Breast epithelium (tissue), 4 donors: ENCODE measurements at places on chromosomes 2 and 18.

DNA sequence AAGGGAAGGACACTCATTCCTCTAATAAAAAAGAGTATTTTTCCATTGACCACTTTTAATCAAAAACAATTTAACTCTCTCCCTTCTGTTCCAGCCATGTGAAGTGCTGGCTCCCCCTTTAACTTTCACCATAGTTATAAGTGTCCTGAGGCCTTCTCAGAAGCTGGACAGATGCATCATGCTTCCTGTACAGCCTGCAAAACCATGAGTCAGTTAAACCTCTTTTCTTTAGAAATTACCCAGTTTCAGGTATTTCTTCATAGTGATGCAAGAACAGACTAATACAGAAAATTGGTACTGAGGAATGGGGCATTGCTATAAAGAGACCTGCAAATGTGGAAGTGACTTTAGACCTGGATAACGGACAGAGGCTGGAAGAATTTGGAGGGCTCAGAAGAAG, 643.6 kb upstream of the DDX18 start:
- H3K36me3 ChIP-seq, result no peaks in the 10 kb centered on the region
- H3K4me1 ChIP-seq, result no peaks in the 10 kb centered on the region
- no peak overlapping the region for H3K27ac ChIP-seq
- no peak for DNase-seq

GRCh38 chr2:85472261-85472660, 53.7 kb downstream of the SH2D6 start:
- no peaks in the 10 kb centered on the region for H3K36me3 ChIP-seq
- H3K27me3 ChIP-seq, result no peaks in the 10 kb centered on the region
- DNase-seq, result no peak
- H3K4me3 ChIP-seq, result no peak overlapping the region
- H3K4me1 ChIP-seq, result no peaks in the 10 kb centered on the region

DNA sequence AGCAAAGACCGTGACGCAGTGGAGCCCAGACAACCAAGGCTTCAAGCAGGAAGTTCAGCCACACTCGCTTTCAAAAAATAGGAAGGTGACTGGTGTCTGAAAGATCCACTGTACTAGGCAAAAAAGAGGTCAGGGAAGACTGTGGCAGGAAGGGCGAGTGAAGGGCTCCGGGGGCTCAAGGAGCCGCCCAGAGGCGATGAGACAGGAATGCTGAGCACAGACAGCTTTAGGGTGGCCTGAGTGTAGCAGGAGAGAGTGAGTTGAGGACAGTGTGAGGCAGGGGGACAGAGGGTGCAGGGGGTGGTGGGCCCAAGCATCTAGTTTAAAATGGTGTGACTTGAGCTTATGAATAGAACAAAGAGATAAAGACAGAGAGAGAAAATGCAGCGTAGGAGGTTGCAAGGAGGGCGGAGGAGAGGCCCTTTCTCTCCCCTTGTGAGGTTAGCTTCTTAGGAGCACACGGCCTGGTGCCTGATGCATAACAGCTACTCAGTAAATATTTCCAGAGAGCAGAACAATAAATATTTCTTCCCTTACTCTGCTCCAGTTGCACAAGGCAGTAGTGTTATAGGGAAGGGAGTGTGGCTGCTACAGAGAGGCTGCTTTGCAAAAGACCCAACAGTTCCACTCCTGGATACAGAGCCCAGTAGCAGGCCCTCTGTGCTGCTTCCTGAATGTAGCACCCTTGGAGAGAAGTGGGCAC, 789.7 kb upstream of the RAB6C start:
- H3K36me3 ChIP-seq, result no peaks in the 10 kb centered on the region
- no peak overlapping the region for H3K27ac ChIP-seq
- no peaks in the 10 kb centered on the region for H3K27me3 ChIP-seq
- H3K4me1 ChIP-seq, result no peaks in the 10 kb centered on the region
- no peak overlapping the region for H3K4me3 ChIP-seq

DNA sequence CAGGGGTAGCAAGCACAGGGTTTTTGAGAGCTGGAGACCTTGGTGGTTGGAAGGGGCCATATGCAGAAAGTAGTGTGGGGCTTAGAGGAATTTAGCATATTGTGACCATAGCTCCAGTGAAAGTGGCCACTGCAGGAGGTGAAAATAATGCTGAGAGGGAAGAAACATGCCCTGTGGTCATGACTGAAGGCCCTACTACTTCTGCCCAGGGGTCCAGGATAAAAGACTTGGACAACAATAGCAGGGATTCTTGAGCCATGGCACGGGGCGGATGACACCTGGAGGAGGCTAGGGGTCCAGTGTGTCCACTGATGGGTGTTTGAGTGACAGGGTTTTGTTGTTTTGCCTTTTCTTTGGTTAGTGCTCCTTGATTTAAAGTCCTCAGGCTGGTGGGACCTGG, 694.6 kb downstream of the CPS1 start:
- no peaks in the 10 kb centered on the region for H3K27me3 ChIP-seq
- no peak overlapping the region for H3K4me3 ChIP-seq
- no peaks in the 10 kb centered on the region for H3K36me3 ChIP-seq
- H3K4me1 ChIP-seq, result no peaks in the 10 kb centered on the region
- DNase-seq, result no peak

DNA sequence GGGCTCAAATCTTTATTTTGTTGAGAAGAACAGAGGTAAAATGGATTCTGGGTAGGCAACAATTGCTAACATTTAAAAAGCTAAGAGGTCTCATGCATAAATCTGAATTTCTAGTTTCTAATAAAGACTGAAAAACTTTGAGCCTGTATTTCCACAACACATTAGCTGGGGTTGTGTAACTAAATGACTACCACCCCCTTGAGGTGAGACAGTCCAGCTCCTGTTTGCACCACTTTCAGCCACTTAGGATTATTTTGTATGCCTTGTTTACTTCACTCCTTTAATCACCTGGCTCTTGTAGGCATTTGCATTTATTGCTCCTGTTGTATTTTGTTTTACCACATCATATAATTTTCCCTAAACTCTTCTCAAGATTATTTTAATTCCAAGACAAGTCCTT, 376.6 kb downstream of the PTH2R start:
- H3K27me3 ChIP-seq, result no peaks in the 10 kb centered on the region
- H3K27ac ChIP-seq, result no peak overlapping the region
- no peaks in the 10 kb centered on the region for H3K4me1 ChIP-seq
- no peaks in the 10 kb centered on the region for H3K36me3 ChIP-seq
- H3K4me3 ChIP-seq, result no peak overlapping the region

GRCh38 chr2:1769703-1770422, 25.5 kb upstream of the PXDN start:
- H3K27me3 ChIP-seq, result no peaks in the 10 kb centered on the region
- no peak overlapping the region for H3K4me3 ChIP-seq
- H3K4me1 ChIP-seq, result no peaks in the 10 kb centered on the region
- DNase-seq, result peak; percentile 59
- H3K27ac ChIP-seq, result no peak overlapping the region

- H3K27me3 ChIP-seq, result no peaks in the 10 kb centered on the region
- no peaks in the 10 kb centered on the region for H3K36me3 ChIP-seq
- no peak overlapping the region for H3K4me3 ChIP-seq
- no peak for DNase-seq
These were observed 65.3 kb upstream of the TAF1B start for GRCh38 chr2:9778012-9778411.

GRCh38 chr2:238597638-238598528, 171.2 kb downstream of the ASB1 start:
- H3K27ac ChIP-seq, result peak overlapping the region; percentile 82
- H3K4me3 ChIP-seq, result no peak overlapping the region
- peaks cover 9% of the 10 kb centered on the region for H3K4me1 ChIP-seq
- H3K27me3 ChIP-seq, result no peaks in the 10 kb centered on the region

- H3K4me3 ChIP-seq, result no peak overlapping the region
- no peaks in the 10 kb centered on the region for H3K4me1 ChIP-seq
- no peaks in the 10 kb centered on the region for H3K27me3 ChIP-seq
These were observed 149.3 kb downstream of the HAUS1 start for GRCh38 chr18:46253498-46253897.

GRCh38 chr2:129193961-129194360, 785.5 kb upstream of the RAB6C start:
- H3K27me3 ChIP-seq, result no peaks in the 10 kb centered on the region
- H3K4me1 ChIP-seq, result no peaks in the 10 kb centered on the region
- no peak overlapping the region for H3K4me3 ChIP-seq
- no peaks in the 10 kb centered on the region for H3K36me3 ChIP-seq
- no peak for DNase-seq
- no peak overlapping the region for H3K27ac ChIP-seq

- no peak overlapping the region for H3K4me3 ChIP-seq
- H3K27ac ChIP-seq, result peak overlapping the region; percentile 31
- DNase-seq, result no peak
These were observed 42.3 kb downstream of the SPRED2 start for GRCh38 chr2:65390134-65390533.

GRCh38 chr2:180705122-180705521, 275.3 kb upstream of the UBE2E3 start:
- H3K4me1 ChIP-seq, result no peaks in the 10 kb centered on the region
- no peak overlapping the region for H3K4me3 ChIP-seq
- DNase-seq, result no peak
- no peaks in the 10 kb centered on the region for H3K27me3 ChIP-seq
- H3K27ac ChIP-seq, result no peak overlapping the region

GRCh38 chr2:109562421-109562820, 51.3 kb downstream of the SEPTIN10 start:
- no peaks in the 10 kb centered on the region for H3K27me3 ChIP-seq
- no peak overlapping the region for H3K27ac ChIP-seq
- H3K4me1 ChIP-seq, result no peaks in the 10 kb centered on the region
- no peak for DNase-seq
- H3K36me3 ChIP-seq, result no peaks in the 10 kb centered on the region

- H3K4me3 ChIP-seq, result no peak overlapping the region
- DNase-seq, result peak; percentile 11
- H3K27me3 ChIP-seq, result no peaks in the 10 kb centered on the region
- H3K4me1 ChIP-seq, result peaks cover 13% of the 10 kb centered on the region
- no peak overlapping the region for H3K27ac ChIP-seq
These were observed 37.6 kb downstream of the ZNF516 start for GRCh38 chr18:76457475-76457874.

DNA sequence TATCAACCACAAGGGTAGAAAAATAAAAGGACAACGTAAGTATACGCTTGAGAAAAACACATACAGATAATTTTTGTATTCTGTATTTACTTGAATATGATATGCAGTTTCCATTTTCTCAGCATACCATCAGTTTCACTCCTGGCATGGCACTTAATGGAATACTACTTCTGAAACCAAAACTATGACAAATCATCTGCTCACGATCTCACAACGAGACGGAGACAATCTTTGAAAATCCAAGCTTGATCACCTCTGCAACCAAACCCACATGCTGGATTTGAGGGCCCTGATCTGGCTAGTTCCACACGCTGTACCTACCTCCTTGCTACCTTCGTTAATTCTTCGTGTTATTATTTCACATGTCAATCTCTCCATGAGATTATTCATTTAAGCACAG, 387.6 kb downstream of the NBAS start:
- H3K4me3 ChIP-seq, result no peak overlapping the region
- H3K4me1 ChIP-seq, result no peaks in the 10 kb centered on the region
- H3K27ac ChIP-seq, result no peak overlapping the region
- H3K36me3 ChIP-seq, result peaks cover 4% of the 10 kb centered on the region
- DNase-seq, result no peak

GRCh38 chr2:60678551-60678950, 77.5 kb upstream of the PAPOLG start:
- H3K27me3 ChIP-seq, result peaks cover 4% of the 10 kb centered on the region
- H3K4me3 ChIP-seq, result no peak overlapping the region
- no peak for DNase-seq
- H3K36me3 ChIP-seq, result no peaks in the 10 kb centered on the region
- H3K4me1 ChIP-seq, result no peaks in the 10 kb centered on the region

- peaks cover 8% of the 10 kb centered on the region for H3K4me1 ChIP-seq
- no peaks in the 10 kb centered on the region for H3K27me3 ChIP-seq
- no peaks in the 10 kb centered on the region for H3K36me3 ChIP-seq
- peak overlapping the region; percentile 84 for H3K27ac ChIP-seq
These were observed 84.1 kb upstream of the POMC start for GRCh38 chr2:25252291-25253152.

DNA sequence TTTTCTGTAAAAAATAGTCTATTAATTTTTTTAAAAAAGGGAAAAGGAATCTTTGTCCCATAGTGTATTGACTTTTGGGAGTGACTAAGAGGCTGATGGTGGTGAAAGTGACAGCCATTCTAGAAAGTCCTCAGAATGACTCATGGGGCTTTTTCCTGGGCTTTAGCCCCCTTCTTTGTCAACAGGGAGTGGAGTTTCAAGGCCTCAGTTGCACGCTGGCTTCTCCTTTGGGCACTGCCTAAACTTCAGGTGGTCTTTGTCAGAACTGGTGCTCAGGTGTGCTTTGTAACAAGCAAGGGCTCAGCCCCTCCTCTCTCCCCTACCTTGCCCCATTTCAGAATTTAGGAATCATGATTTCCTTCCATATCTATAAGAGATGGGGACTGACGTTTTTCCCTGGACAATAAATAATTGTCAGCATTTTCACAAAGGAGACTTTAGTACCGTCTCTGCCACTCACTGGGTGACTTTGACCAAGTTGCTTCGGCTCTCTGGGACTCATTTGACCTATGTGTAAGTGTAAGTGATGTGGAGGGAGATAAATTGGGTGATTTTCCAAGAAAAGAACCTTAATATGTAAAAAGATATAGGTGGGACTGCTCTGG, 61.2 kb upstream of the IGFBP2 start:
- no peak overlapping the region for H3K4me3 ChIP-seq
- DNase-seq, result no peak
- H3K27ac ChIP-seq, result peak overlapping the region; percentile 42
- H3K4me1 ChIP-seq, result no peaks in the 10 kb centered on the region
- no peaks in the 10 kb centered on the region for H3K36me3 ChIP-seq
- H3K27me3 ChIP-seq, result no peaks in the 10 kb centered on the region

DNA sequence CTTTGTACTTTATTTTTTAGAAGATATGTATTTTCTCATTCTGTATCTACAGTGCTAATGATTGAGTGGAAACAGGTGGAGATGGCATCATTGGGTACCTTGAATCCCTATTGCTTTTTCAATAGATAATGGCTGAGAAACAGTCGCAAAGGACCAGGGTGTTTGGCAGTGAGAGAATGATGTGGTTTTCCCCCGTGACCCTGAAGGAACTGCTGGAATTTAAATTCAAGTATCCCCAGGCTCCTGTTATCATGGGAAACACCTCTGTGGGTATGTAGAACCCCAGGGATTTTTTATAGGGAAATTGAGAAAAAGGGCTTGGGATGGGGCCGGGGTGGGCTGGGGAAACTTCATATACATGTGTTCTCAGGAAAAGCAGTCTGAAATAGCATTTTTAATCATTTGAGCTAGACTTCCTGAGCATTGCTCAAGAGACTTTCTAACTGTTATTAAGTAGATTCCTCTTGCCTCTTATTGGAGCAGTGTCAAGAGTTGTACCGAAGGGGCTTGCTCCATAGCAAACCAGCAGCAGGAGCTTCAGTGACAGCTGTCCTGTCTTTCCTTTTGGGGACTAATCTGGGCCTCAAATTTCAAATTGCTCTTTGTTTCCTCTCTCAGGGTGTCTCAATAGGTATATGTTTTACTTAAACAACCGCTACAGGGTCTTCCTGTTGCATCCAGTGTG, 18.9 kb downstream of the AOX1 start:
- H3K4me1 ChIP-seq, result no peaks in the 10 kb centered on the region
- no peak overlapping the region for H3K27ac ChIP-seq
- DNase-seq, result no peak
- H3K36me3 ChIP-seq, result no peaks in the 10 kb centered on the region
- no peak overlapping the region for H3K4me3 ChIP-seq
- H3K27me3 ChIP-seq, result no peaks in the 10 kb centered on the region
